ENCODE measurements at places on chromosomes 16 and 17.

GRCh38 chr17:73096866-73097265 is 4.4 kb upstream of the SLC39A11 start:
- no peak for DNase-seq

DNA sequence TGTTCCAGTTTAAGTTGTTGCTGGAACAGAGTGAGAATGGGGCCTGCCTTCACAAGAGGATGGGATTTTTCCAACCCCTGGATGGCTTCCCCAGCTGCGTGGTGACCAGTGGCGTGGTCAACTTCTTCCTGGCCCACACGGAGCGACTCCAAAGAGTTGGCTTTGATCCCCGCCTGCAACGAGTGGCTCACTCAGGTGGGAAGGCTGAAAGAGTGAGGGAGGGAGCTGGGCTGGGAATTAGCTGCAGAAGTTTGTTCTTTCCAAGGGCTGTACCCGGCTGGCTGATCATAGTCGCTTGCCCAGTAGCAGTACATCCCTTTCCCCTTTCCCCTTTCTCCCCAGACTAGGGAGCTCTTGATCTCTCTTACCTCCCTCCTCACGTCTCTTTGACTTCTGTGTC is 36.1 kb downstream of the B4GALNT2 start:
- no peak for DNase-seq

GRCh38 chr16:52422307-52422706 is 124.6 kb downstream of the TOX3 start:
- no peak for DNase-seq

DNA sequence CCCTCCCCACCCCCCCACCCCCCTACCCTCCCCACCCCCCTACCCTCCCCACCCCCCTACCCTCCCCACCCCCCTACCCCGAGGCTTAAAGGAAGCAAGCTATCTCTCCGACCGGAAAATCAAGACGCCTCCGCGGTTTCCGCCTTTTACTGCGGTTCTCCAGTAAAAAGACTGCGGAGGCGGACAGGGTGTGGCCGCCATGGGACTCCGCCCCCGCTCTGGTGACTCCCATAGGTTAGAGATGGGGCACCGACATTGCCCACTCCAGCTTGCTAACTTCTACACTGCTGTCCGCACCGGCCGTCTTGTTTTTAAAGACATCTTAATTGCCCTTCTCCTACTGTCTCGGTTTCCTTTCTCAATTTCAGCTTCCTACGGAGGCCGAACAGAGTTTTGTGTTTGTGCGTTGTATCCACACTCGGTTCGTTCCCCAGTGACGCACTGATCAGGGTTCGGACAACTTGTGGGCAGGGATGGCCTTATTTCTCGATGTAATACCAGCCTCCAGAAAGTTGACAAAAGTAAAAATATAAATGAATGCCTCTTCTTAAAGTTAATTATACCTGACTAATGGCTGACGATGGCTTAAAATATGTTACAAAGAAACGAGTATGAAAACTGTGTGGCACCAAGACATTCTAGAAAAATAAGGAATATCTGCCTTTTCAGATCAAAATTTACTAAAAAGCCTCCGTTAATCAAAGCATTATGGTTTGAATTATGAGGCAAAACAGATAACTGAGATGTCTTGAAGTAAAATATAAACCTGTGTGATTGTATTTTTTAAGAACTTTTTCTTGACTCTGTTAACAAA is 1.1 kb upstream of the ZNF200 start:
- DNase-seq: no peak

- no peak for DNase-seq
Observed at GRCh38 chr16:66484453-66485213, 57.5 kb downstream of the BEAN1 start.

GRCh38 chr17:49439673-49440571 is 25.2 kb upstream of the PHB1 start:
- DNase-seq: peak; percentile 37
